Renal cortex interstitium (tissue), 15 donors: ENCODE measurements at places on chromosomes 13 and 19. TPM values are rescaled to one million over a fixed set of nuclear protein-coding genes. Genes with fewer than 3 reads are reported as not detected.

DNA sequence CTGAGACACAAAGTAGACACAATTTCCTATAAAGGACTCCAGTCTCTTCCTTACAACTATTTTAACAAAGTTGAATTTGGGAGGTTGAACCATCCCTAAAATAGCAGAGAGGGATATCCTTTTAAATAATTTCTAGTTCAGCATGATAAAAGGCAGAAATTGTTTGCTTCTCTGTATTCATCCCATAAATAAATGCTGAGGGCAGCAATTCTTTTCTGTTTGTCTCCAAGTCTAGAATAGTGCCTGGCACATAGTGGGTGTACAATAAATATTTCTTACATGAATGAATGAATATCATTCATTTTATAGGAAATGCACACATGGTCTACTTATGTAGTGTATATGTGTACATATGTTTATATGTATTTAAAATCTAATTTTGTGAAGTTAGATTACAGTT, 12.3 kb downstream of the COL4A1 start:
- no peak for DNase-seq

GRCh38 chr13:95151942-95152587, 149.2 kb downstream of the ABCC4 start:
- no peak for DNase-seq

GRCh38 chr13:106306748-106307277, 228.6 kb downstream of the EFNB2 start:
- DNase-seq, result no peak

DNA sequence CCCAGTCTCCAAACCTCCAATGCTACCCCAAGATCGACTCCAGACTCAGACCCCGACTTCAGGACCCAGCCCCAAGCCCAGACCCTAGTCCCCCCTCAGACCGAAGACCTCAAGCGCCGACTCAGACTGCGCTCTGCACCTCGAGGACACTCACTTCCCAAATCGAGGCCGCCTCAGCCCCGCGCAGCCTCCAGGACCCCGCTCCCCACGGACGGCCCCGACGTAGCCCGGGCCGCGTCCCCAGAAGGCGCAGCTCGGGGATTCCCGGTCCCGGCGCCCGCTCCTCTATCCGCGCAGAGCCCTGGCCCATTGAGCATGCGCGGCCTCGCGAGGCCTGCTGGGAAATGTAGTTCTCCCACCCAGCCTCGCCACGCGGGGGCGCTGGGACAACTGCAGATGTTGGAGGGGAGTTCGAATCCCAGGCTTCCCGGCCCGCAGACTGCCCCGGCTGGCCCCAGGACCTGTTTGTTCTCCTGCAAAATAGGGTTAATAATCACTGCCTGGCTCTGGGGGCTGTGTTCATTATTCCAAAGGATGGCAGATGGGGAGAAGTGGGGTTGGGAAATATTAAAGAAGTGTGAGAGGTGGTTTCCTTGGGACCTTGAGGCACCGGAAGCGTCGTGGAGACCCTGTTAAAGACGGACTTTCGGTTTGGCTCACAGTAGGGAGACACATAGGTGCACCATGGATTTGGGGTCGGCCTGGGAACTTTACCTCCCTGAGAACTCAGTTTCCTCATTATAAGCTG, at the start of gene APBA3:
APBA3 (minus strand) TSS at position 311 of the 748 bp plus-strand sequence. CDS start 1,428 bp downstream, outside the sequence.
- peak; percentile 75 for DNase-seq

- peak; percentile 43 for DNase-seq
Measured at GRCh38 chr19:16737911-16738310, 18.3 kb downstream of the NWD1 start.

- DNase-seq, result no peak
Measured at GRCh38 chr13:23578411-23579071, 8.3 kb downstream of the TNFRSF19 start.

- no peak for DNase-seq
Measured at GRCh38 chr13:109795011-109795410, 8.6 kb upstream of the IRS2 start.

GRCh38 chr19:29299416-29300380, 86.7 kb upstream of the UQCRFS1 start:
- no peak for DNase-seq

DNA sequence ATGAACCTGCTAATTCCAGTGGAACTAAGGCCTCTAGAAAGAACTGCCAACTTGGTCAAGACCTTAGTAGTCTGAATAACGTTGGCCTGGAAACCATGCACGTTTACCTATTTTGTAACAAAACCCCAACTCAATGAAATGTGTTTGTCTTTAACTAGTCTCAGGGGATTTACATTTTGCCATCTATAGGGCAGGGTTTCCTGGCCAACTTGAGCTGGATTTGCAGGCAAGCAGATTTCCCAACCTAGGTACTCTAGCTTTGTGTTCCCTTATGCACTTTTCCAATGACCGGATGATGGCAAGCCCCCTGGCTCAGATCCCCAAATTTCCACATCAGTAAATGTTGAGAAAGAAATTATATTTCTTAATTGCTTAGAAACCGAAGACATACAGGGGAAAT, 114.5 kb downstream of the IRS2 start:
- DNase-seq, result no peak

GRCh38 chr19:245457-245856, 45.7 kb downstream of the PLPP2 start:
- no peak for DNase-seq

GRCh38 chr13:91652404-91653301, 254.2 kb downstream of the GPC5 start:
- no peak for DNase-seq

- no peak for DNase-seq
Measured at GRCh38 chr19:17467471-17468301, 2.6 kb upstream of the SLC27A1 start.

GRCh38 chr13:114108894-114109293, 23.5 kb downstream of the RASA3 start:
- no peak for DNase-seq

DNA sequence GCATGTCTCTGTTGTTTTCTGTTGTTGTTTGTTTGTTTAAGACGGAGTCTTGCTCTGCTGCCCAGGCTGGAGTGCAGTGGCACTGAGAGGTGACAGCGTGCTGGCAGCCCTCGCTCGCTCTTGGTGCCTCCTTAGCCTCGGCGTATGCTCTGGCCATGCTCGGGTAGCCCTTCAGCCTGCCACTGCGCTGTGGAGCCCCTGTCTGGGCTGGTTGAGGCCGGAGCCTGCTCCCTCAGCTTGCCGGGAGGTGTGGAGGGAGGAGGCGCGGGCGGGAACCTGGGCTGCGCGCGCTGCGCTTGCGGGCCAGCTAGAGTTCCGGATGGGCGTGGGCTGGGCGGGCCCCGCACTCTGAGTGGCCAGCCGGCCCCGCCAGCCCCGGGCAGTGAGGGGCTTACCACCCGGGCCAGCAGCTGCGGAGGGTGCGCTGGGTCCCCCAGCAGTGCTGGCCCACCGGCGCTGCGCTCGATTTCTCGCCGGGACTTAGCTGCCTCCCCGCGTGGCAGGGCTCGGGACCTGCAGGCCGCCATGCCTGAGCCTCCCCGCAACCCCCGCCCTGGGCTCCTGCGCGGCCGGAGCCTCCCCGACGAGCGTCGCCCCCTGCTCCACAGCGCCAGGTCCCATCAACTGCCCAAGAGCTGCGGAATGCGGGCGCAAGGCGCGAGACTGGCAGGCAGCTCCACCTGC, 6.6 kb upstream of the ZNF329 start:
- DNase-seq, result no peak

DNA sequence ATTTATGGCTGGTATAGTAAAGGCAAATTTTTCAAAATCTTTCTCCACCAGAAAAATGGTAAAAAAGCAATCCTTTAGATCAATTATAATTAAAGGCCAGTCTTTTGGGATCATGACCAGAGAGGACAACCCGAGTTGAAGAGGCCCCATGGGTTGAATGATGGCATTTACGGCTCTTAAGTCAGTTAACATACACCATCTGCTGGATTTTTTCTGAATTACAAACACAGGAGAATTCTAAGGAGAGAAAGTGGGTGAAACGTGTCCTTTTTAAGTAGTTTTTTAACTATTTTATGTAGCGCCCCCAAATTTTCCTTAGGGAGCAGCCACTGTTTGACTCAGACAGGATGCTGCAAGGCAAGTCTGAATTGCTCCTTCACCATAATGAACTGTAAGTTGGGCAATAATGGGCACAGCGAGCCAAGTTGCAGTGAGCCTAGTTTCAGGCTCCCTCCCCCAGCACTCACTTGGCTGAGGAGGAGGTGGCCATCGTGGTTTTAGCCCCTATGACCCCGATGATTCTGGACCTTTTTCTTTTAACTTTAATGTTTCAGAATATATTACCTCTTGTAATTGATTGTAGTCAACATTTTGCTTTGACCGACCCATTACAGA, 13.6 kb upstream of the ZNF611 start:
- no peak for DNase-seq

- peak; percentile 3 for DNase-seq
Measured at GRCh38 chr13:68234274-68234673, 1004.1 kb upstream of the PCDH9 start.

DNA sequence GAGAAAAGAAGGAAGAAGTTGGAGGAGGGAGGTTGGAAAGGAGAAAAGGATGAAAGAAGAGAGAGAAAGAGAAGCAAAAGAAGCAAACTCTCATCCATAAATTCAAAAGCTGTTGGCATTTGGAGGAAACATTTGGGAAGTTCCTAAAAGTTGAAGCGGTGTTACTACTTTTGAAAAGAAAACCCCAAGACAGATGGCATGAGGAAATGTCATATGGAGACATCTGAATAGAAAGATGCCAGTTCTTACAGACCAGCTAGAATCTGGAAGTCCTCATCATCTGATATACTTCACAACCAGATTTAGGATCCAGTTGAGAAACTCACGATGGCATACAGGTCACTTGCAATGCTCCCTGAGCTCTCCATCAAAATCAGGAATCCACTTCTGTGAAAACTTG, 86.9 kb downstream of the RAP2A start:
- no peak for DNase-seq

- DNase-seq, result no peak
Measured at GRCh38 chr13:60099631-60100420, 63.9 kb downstream of the DIAPH3 start.

DNA sequence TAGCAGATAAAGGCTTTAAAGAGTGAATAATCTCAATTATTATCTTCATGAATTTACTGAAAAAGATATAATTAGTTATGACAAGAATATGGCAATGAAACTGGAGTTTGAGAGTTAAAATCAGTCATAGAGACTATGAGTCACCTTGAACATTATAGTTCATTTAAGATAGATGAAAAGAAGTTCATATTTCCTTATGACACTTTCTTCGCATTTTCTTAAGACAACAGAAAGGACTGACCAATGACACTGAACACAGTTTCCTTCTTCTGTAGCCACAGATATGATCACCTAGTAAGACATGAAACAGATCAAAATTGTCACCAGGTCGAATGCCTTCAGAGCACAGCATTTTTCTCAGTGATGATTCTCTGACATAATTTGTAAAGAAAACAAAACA, 202.1 kb downstream of the KLF12 start:
- no peak for DNase-seq

GRCh38 chr19:32480321-32480720, 74.8 kb downstream of the DPY19L3 start:
- no peak for DNase-seq

DNA sequence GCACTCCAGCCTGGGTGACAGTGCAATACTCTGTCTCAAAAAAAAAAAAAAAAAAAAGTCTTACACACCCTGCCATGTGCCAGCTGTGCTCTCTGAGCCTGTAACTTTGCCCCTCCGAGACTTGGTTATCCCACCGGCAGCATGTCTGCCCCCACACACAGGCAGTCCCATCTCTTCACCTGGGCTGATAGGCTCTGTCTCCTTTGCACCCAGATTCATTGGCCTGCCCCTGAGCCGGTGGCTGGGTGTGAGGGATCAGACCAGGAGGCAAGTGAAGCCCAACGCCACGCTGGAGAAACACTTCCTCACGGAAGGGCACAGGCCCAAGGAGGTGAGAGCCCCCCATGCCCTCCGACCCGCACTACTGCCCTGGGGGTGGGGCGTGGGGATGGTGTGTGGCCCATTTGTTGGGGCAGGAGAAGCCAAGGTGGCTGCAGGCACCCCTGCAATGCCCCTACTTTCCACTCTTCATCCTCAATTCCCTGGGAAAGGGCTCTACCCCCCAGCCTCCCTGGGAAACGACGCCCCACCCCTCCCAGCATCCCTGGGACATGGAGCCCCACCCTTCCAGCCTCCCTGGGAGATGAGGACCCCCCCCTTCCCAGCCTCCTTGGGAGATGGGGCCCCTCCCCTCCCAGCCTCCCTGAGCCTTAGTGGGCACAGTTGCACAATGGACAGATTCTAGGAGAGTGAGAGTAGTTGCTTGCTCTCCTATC, 45.3 kb downstream of the CERS4 start:
- no peak for DNase-seq

- no peak for DNase-seq
Measured at GRCh38 chr19:29963576-29963975, 21.5 kb downstream of the URI1 start.

DNA sequence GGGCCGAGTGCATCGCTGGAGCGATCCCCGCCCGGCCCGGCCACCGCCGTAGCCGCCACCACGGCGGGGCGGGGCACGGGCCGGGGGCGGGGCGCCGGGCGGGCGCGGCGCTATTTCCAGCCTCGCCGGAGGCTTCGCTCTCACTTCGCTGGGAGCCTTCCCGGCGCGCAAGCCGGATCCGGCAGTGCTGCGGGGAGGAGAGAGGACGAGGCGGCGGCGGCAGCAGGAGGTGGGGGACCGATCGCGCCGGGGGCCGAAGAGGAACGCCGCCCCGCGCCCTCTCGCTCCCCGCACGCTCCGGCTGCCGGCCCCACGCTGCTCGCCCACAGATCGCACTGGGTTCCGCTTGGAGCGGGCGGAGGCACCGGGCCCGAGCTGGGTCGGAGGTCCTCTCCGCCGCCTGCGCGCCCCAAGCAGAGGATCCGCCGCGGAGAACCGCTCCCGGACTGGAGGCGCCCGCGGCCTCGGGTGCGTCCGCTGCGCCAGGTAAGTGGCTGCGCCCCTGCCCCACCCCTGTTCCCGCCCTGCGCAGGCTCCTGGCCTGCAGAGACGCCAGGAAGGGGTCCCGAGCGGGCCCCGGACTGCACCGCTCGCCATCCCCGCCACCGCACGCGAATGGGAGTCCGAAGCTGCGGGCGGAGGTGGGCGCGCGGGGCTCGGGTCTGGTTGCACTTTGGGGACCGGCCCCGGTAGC, at the start of gene CHST8:
CHST8 (plus strand) TSS at position 143 of the 694 bp plus-strand sequence. CDS start 67,309 bp downstream, outside the sequence.
- peak; percentile 25 for DNase-seq

- DNase-seq, result no peak
Measured at GRCh38 chr19:13095393-13095784, 7.3 kb downstream of the LYL1 start.

GRCh38 chr13:75324413-75324940, 157.5 kb downstream of the TBC1D4 start:
- DNase-seq, result no peak

GRCh38 chr19:7916103-7916954, 1.7 kb downstream of the TGFBR3L start:
- DNase-seq, result no peak

GRCh38 chr19:35785339-35785627, 9.9 kb downstream of the ARHGAP33 start:
- no peak for DNase-seq

- DNase-seq, result no peak
Measured at GRCh38 chr13:76667551-76667950, 218.7 kb downstream of the KCTD12 start.

Gene KLK14
- 0.22 TPM for polyA plus RNA-seq

Gene ZNF98
- 5.8 TPM for polyA plus RNA-seq

Gene LYPD5
- polyA plus RNA-seq, result 0.17 TPM

Gene DAND5
- polyA plus RNA-seq, result not detected

Gene SIGLEC12
- 0.13 TPM for polyA plus RNA-seq

Gene C19orf44
- 16.2 TPM for polyA plus RNA-seq

Gene CHAF1A
- 20.5 TPM for polyA plus RNA-seq

Gene C1QTNF9B
- polyA plus RNA-seq, result 0.87 TPM

Gene CLIP3
- polyA plus RNA-seq, result 51.9 TPM

Gene TSPAN16
- polyA plus RNA-seq, result not detected

Gene CD37
- polyA plus RNA-seq, result 49.0 TPM

Gene THSD8
- polyA plus RNA-seq, result 4.7 TPM

Gene ZNF525
- 9.9 TPM for polyA plus RNA-seq

Gene UHRF1
- 27.3 TPM for polyA plus RNA-seq

Gene CDC42EP5
- 37.1 TPM for polyA plus RNA-seq
